ENCODE measurements at places on chromosomes 12 and 14.

DNA sequence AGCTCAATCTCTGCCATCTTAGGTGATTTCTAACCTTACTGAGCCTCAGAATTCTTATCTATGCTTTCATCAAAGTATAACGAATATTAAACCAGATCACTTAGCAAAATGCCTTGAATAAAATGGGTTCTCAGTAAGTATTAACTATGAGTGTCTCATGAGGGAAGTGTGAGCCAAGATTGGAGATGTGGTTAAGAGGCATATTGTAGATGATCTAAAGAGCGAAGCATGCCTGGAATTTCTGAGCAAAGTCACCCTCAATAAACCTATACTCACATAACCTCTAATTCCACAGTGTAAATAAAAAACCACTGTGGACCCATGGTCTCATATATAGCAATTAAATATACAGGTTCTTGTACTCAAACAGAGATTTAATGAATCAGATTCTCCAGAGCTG, 193.1 kb upstream of the FSCB start:
- no peak for DNase-seq

DNA sequence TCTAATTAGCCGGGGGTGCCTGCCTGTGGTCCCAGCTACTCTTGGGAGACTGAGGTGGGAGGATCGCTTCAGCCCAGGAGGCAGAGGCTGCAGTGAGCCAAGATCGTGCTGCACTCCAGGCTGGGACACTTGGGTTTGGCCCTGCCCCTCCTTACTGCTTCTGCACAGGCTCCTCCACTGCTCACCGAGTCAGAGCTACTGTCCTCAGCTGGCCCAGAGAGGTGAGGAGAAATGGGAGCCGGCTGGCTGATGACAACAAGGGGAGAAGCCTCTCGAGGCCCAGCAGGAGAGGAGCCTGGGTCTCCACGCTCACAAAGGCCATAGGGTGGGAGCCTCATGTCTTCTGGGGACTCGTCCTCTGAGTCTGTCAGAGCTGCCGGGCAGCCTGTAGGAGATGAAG, 13.7 kb downstream of the CALCOCO1 start:
- DNase-seq = no peak

DNA sequence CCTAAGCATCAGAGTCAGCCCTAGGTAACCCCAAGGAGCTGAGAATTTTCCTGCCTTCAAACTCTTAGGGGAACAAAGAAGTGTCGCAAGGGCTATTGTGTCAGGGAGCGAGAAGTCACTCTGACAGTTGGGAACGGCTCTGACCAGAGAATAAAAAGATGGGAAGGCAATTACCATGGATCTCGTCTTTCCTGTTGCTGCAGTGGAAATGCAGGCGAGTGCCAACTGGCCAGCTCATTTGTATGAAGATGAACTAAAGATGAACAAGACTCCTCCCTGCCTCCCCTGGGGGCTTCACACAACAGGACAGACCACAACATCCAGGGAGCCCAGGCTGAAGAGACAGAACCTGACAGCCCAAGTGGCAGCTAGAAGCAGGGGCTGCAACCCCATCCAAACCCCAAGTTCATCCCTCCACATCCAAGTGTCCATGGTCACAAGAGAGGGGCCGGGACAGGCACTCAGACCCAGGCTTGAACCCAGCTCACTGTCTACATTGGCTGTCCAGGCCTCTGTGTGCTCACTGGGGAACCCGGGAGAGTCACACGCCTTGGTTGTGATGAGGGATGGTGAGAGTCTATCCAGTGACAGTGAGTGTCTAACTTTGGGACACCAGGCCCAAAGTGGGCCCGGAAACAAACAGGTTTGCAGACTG, 322.4 kb downstream of the BCL11B start:
- no peak for DNase-seq

GRCh38 chr12:22409377-22410164, 75.1 kb upstream of the ST8SIA1 start:
- no peak for DNase-seq

DNA sequence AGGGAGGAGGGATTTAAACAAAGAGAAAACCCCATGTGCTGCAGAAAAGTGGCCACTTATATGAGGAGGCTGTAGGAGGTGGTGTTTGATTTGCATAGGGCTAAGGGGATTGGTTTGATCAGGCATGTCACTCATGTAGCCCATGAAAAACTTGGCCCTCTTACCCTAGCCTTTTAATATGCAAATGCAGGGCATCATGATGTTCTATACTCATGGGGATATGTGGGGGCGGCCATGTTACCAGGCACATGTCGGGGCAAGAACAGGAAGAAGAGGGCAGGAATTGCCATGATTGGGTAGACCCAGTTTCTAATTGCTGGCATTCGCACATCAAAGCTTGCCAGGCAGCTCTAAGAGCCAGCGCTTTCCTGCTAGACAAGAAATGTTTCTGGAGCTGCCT, 28.8 kb downstream of the KLRK1 start:
- peak; percentile 32 for DNase-seq

DNA sequence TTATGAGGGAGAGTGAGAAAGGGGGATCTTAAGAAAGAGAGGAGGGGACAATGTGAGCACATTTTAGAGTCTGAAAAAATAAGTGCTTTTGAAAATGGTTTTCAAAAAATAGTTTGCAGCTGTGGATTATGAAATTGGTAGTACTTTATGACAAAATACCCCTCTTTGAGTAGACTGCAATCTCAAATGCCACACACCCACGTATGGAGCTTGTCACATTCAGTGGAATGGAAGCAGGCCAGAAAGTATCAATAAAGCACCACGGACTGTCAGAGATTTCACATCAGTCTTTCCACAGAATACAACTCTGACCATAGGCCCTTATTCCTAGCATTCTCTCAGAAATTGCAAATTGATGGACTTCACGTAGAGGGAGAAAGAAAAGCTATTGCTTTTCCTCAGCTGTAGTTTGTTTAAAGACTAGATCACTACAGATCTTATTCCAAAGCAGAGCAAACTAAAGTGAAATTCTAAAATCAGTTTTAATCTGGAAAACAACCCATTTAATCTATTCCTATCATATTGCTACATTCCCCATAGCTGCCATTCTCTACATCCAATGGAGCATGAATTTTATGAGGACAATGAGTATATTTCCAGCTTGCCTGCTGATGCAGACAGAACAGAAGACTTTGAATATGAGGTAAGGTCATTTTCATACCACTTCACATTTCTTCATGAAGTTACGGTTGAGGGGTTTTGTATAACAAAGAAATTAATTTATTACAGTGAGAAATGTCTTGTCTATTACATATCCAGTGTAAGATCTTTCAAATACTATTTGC, 321.3 kb downstream of the PDZRN4 start:
- no peak for DNase-seq

DNA sequence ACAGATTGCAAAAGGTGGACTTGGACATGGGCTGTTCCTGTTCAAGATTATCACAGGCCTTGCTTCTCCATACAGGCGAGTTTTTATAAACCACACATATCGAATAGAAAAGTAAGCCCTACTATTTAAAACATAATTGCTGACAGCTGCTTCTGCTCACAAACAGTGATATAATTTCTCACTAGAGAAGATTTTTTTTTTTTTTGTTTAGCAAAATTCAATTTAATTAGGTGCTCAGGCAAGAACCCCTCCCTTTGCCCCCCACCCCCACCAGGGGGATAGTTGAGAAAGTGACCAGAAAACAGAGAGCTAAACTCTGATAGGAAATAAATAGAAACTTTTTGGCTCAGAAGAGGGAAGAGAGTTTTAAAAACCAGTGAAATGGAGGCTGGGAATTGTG, 132.8 kb upstream of the CRY1 start:
- DNase-seq = no peak

DNA sequence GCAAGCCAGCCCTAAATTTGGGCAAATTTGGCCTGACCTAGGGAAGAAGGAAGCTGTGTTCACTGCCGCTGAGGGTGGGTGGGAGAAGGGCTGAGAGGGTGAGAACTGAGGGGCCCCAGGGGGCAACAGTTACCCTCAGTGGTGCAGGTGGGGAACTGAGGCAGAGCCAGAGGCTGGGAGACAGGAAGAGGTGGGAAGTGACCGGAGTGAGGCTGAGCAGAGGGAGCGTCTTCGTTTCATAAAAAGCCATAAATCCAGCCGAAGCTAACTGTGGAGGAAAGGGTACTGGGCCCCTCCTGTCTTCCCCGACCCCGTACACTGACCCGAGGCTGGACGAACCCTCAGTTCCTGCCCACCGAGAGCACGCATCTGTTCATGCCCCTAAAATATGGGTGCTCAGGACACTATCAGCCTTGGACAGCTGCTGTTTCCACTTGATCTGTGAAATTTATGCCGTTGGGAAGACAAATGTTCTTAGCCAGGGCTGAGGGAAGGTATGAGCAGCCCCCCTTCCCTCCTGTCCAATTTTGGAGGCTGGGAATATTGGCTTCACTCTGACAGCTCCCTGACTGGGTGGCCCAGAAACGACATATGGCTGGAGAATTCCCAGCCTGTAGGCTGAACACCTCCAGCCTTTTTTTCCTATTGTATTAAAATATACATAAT, 116.5 kb downstream of the KIF26A start:
- DNase-seq = no peak

- no peak for DNase-seq
Measured at GRCh38 chr12:123813349-123813748, 51.2 kb downstream of the DNAH10 start.

GRCh38 chr12:121893961-121894460, 5.4 kb downstream of the PSMD9 start:
- no peak for DNase-seq

- no peak for DNase-seq
Measured at GRCh38 chr12:47799357-47799955, 20.2 kb downstream of the HDAC7 start.

GRCh38 chr12:69112616-69113015, 126.8 kb upstream of the CPSF6 start:
- DNase-seq = no peak

DNA sequence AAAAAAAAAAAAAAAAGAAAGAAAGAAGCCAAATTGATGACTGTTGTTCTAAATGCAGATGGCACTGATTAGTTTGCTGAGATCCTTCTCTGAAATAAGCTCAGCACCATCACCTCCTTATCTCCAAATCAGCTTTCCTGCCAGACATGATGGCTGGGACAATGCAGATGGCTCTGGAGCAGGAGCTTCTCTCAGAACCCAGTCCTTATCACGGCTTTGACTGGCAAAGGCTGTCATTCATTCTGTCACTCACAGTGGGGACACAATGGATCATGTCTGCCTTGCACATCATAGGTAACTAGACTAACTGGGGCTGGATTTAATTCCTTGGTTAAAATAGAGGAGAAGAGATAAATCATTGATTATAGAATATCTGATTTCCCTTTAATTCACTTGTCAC, 146.3 kb downstream of the PDZRN4 start:
- DNase-seq = no peak

- DNase-seq = no peak
Measured at GRCh38 chr12:71865166-71865713, 25.7 kb downstream of the TBC1D15 start.

- DNase-seq = no peak
Measured at GRCh38 chr14:42370056-42370455, 763.4 kb downstream of the LRFN5 start.

DNA sequence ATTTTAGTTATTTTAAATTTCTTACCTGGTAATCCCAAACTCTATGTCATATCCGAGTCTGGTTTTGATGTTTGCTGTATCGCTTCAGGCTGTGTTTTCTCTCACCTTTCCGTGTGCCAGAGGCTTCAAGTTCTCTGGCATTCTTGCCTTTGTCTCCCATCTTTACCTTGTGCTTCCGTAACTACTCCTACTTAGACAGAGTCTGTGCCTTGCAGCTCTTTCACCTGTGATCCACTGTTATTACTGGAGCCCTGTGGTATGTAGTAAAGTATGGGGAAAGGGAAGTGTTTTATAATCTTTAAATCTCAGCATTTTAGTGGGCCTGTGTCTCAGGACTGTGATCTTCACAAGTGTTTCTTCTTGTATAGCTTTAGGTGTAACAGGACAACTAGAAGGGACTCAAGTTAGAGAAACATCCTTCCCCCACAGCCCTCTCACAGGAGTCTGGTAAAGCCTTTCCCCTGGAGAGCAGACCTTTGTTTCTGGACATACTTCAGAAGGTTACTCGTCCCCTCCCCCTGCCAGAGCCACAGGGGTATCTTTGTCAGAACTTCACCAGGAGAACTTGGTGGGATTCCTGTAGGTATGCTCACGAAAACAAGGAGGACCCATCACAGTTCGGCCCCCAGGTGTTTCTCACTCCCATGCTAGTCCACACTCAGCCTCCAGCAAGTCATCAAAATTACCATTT, 11.1 kb downstream of the IFNG start:
- no peak for DNase-seq

- no peak for DNase-seq
Measured at GRCh38 chr14:65976761-65977404, 509.3 kb upstream of the CCDC196 start.

DNA sequence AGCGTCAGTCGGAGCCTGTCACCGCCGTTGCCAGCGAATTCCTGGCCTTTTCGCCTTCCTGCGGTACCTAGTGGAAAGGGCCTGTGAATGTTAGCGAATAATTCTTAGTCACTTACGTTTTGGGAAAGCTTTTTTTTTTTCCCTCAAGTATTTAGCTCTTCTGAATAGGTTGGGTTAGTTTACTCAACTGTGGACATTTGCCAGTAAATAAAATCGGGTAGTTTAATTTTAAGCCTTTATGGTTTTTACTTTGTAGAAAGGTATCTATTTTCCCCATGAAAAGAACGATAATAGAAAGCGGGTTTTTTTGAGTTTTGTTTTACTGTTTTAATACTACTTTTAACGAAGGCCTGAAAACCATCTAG, 1.7 kb downstream of the YY1 start:
- no peak for DNase-seq

- DNase-seq = no peak
Measured at GRCh38 chr12:57129321-57129842, 1.1 kb downstream of the LRP1 start.

DNA sequence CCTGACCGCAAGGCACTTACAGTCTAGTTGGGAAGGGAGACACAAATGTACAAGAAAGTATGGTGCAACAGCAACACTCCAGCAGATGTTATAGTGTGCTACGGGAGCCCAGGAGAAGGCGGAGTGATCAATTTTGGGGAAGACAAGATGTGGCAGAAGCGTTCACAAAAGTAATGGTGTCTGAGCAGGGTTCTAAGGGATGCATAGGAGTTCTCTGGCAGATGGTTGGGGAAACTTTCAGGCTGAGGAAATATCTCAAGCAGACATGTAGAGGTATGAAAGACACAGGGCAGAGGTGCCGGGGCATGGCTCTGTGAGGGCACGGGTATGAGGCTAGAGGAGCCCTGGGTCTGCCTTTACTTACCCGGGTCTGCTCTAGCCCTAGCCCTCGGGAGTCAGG, 5.1 kb upstream of the TNFRSF1A start:
- no peak for DNase-seq

Data from hematopoietic multipotent progenitor cell treated with erythropoietin and hydrocortisone succinate and interleukin-3 and kit ligand, for 6 days (in vitro differentiated cells).